ENCODE measurements at places on chromosomes 11 and 22. TPM values are rescaled to one million over a fixed set of nuclear protein-coding genes. Genes with fewer than 3 reads are reported as not detected.

CCDC73 gene
- polyA plus RNA-seq, result 0.05 TPM

MTFP1 gene
- 5.4 TPM for polyA plus RNA-seq

SERPIND1 gene
- polyA plus RNA-seq, result not detected

GRCh38 chr11:116168459-116168787, 604.4 kb downstream of the BUD13 start:
- no peak for DNase-seq

GUCY1A2 gene
- polyA plus RNA-seq, result 5.7 TPM

DNA sequence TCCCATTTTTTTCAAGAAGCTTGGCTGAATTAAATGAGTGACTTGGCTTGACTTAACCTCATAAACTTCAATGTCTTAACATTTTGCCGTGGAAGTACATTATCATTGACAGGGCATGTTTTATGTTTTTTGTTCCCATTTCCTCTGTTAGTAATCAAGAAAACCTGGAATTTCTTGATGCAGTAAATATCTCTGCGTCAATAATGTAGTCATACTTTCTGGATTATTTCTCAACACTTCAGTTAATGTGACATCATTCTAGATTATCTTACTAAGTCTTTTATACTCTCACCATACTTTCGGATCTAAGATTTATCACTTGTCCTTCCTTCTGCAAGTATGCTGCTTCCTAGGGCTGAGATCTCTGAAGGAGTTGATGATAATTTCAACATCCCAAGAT, 58.6 kb upstream of the PGR start:
- DNase-seq, result no peak

POU2AF1 gene
- polyA plus RNA-seq, result 0.19 TPM

YPEL4 gene
- polyA plus RNA-seq, result 2.1 TPM

OR2D2 gene
- not detected for polyA plus RNA-seq

DNA sequence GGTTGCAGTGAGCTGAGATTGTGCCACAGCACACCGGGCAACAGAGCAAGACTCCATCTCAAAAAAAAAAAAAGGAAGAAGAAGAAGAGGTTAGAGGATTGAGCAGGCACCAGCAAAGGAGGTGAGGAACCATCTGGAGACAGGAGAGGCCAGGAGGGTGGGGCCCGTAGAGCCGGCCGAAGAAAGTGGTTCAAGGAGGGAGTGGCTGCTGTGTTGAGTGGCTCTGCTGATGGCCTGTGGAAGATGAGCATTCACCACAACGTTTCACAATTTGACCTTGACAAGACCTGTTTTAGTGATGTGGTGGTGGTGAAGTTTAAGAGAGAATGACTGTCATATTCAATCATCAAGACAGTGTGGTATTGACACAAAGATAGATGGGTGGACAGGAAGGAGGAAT, 6.8 kb upstream of the CTSD start:
- DNase-seq, result no peak

DKK3 gene
- 57.3 TPM for polyA plus RNA-seq

GRCh38 chr22:41512421-41513194, 31.7 kb downstream of the POLR3H start:
- no peak for DNase-seq

KCNC1 gene
- 2.1 TPM for polyA plus RNA-seq

TMEM218 gene
- polyA plus RNA-seq, result 19.7 TPM

GRCh38 chr11:85823816-85824215, 12.9 kb upstream of the SYTL2 start:
- DNase-seq, result no peak

RAB30 gene
- polyA plus RNA-seq, result 11.2 TPM

DNA sequence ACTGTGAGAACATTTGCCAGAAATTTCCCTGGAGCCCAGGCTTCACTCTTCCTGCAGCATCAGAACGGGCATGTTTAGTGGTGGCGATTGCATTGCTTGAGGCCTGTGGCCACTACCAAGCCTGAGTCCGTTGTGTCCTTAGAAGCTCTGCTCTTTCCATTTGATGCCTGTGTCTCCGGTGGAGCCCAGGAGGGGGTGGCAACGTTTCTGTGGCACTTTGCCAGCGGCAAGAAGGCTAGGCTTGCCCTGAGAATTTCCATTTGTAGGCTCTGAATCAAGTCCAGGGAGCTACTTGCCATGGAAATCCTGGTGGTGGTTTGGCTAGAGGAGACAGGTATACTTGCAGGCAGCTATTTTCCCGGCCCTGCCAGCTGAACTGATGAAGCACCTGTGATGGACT, 47.1 kb downstream of the ADAMTS8 start:
- DNase-seq, result no peak

- DNase-seq, result no peak
Observed at GRCh38 chr22:50505776-50506610, 1.5 kb downstream of the LMF2 start.

Data from forelimb muscle (tissue), 1 donor.